Kasumi-1 (cell line): ENCODE measurements at places on chromosomes 6 and 20.
A peak's percentile ranks its signal among the peaks of the same experiment; 100 is the strongest.

- DNase-seq: no peak
These were observed 18.5 kb upstream of the FAM184A start for GRCh38 chr6:119096721-119097565.

GRCh38 chr6:108748959-108749358 is 99.3 kb upstream of the ARMC2 start:
- no peak for DNase-seq

DNA sequence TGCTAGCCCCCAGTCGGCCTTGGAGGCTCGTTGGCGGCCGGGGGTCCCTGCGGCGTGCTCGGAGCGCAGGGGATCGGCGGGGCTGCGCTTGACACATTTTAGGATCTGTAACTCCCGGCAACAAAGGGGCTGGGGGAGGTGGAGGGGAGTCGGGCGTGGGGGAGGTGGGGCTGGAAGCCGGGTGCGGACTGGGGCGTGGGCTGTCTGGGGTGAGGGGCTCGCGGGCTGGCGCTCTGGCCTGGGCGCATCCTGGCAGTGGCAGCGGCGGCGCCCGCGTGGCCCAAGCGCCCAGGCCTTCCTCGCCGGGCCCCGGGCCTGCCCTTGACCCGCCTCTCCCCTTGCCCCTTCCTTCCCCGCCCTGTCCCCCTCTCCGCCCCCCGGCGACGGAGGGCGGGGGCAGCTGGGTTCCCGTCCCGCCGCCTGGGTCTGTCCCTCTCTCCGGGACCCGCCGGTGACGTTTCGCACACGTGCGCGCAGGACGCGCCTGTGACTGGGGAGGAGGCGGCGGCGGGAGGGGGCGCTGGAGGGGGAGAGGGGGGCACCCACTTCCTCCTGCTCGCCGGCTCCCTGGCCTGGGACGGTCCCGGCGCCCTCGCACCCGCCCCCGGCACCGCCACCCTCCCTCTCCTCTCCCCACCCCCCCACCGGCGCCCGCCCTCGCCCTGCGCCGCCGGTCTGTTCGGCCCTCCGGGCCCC is 1.5 kb downstream of the E2F3 start:
- peak; percentile 87 for DNase-seq

DNA sequence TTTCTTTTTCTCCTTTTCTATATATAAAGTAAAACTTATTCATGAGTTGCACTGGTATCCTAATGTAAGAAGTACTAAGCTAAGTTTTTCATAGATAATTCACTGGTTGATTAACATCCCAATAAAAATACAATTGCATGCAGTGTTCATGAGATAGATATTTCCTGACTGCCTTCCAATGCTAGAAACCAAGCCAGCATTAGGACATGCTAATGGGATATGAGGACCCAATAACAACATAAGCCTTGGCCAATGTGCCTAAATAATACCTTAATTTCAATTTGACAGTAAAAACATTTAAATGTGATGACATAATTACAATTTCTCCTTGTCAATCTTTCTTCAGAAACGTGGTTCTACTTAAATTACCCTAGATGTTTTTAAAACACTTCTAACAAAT is 152.7 kb downstream of the RNGTT start:
- no peak for DNase-seq

- peak; percentile 42 for DNase-seq
These were observed 3.4 kb upstream of the TMEM14C start for GRCh38 chr6:10719296-10719963.

GRCh38 chr20:18224968-18225568 is 63.3 kb upstream of the ZNF133 start:
- DNase-seq: no peak

DNA sequence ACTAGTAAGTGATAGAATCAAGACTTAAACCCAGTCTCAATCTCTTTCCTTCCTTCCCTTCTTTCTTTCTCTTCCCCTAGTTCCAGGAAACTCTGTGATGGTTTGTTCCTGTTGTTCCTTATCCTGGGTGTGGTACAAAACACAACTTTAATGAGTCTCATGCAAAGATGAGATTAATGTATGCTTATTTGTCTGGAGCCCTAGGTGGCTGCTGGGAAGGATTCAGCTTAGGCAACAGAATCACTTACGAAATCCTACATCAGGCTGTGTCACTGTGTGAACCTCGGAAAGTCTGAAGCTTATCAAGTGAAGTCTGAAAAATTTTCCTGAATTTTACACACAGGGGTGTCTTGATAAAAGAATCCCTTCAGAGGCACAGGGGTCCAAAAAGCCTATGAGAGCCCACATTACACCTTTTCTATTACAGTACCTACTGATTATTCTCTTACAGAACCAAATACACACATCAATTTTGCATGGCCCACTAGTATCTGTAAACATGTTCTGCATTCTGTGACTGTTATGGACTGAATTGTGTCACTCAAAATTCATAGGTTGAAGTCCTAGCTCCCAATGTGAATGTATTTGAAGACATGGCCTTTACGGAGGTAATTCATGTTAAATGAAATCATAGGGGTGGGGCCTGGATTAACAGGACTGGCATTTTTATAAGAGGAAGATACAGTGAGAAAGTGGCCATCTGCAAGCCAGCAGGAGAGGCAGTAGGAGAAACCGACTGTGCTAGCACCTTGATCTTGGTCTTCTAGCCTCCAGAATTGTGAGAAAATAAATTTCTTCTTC is 144.7 kb downstream of the MYB start:
- DNase-seq: no peak

DNA sequence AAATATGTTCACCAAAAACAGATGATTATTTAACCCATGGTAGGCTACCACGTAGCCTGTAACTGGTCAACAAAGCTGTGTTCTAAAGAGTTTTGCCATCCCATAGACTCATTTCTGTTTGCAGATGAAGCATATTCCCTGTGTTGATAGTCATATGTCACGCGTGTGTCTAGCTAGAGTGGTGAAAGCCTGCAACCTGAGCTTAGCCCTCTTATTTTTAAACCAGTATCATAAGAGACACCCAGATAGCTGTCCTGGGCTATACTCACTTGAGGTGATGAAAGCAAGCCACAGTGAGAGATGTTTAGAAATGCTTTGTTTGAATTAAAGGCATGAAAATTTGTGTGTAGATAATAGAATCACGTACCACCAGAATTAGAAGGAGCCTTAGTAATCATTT is 307.8 kb downstream of the ZFAND3 start:
- DNase-seq: no peak

DNA sequence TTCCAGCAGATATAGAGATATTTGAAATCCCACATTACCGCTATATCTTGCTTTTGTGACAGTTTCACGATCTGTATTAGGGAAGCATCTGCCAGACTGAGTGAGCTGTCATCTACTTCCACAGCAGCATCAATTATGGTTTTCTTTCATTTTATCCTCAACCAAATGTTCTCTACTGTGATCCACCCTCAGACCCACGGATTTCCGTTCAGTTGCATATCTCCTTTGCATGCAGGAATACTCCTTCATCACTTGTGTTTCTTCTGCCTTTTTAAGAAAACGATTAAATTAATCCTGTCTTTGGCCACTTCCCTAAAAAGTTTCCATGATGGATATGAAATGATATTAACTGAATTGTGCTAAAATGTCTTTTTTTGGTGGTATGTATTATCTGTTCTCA is 262.1 kb upstream of the ADGRB3 start:
- no peak for DNase-seq

- DNase-seq: no peak
These were observed 28.3 kb downstream of the C6orf132 start for GRCh38 chr6:42113936-42114636.

- DNase-seq: no peak
These were observed 22.9 kb downstream of the DZANK1 start for GRCh38 chr20:18443886-18444285.

DNA sequence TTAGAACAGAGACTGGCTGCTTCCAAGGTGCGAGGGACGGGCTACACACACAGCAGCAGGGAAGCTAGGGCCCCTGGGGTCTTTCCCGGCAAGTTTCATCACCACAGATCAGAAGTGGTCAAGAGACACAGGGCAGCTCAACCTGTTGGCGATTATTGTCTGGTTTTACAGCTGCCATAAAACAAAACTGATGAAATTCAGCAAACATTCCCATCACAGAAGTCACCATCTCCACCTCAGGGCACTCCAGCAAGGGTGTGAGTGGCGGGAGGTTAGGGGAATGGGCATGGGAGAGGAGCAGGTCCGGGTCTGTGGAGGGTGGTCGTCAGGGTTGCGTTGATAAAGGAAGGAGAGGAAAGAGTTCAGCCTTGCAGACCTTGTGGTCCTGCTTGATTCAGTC is 91.0 kb downstream of the PXDC1 start:
- DNase-seq: no peak

DNA sequence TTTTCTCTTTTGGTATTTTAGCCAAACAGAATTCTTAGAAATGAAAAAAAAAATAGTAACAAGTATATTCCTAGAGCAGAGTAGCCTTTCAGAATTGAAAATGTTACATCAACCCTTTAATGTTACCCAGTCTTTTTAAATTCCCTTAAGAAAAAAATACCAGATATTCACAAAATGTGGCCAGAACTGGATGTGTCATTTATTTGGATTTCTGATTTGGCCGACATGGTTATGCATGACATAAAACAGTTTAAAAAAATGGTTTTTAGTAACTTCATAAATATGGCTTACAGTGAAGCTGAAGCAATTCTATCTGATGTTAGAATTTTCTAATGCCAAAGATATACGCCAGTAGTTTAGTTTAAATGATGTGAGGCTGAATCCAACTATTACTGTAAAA is 112.0 kb downstream of the ATXN1 start:
- no peak for DNase-seq

- DNase-seq: peak; percentile 8
These were observed 31.6 kb downstream of the TUBB2B start for GRCh38 chr6:3195695-3196497.

DNA sequence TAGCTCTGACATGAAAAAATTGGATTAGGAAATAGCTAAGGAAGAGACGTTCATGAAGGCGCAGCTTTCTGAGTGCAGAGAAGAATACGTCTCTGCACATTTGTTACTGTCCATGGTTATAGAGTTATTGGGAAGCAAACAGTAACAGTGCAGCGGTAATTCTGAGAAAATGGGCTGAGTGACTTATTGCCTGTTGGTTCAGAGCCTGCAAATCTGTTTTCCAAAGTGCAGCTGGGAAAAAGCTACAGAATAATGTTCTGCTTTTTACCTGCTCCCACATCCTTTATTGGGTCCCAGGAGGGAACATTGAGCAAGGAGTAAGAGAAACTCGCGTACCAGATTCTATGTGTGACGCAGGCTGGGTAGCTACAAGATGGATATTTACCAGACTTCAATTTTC is 160.2 kb downstream of the BTBD3 start:
- no peak for DNase-seq

DNA sequence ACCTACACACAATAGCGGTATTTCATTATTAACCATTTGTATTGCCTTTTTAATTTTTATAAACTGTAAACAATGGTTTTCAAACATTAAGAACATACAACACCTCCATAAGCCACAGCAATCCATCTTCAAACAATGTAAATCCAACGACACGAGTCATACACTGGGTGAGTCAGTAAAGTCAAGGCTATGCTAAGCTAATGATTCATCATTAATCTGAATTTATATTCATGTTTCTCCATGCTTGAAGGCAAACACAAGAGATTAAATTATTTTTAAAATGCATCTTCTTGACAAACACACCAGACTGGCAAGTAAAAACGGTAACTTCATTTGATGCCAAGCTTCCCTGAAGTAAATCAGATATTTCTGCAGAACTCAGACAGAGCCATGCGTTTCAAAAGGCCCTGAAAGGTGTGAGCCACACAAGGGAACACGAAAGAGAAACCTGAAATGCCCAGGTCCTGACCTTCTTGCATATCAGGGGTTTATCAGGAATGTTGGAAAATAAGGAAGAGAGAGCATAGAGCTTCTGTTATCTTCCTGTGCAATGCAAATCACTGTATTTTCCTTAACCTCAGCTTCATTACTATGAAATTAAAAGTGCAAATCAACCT is 162.5 kb downstream of the ALDH8A1 start:
- no peak for DNase-seq

- no peak for DNase-seq
These were observed 20.0 kb downstream of the IRF4 start for GRCh38 chr6:411402-412145.

- DNase-seq: no peak
These were observed 73.2 kb upstream of the CD2AP start for GRCh38 chr6:47404435-47404834.

GRCh38 chr6:69581581-69581980 is 215.2 kb downstream of the LMBRD1 start:
- no peak for DNase-seq

GRCh38 chr6:37860226-37860839 is 40.8 kb downstream of the ZFAND3 start:
- DNase-seq: peak; percentile 49

DNA sequence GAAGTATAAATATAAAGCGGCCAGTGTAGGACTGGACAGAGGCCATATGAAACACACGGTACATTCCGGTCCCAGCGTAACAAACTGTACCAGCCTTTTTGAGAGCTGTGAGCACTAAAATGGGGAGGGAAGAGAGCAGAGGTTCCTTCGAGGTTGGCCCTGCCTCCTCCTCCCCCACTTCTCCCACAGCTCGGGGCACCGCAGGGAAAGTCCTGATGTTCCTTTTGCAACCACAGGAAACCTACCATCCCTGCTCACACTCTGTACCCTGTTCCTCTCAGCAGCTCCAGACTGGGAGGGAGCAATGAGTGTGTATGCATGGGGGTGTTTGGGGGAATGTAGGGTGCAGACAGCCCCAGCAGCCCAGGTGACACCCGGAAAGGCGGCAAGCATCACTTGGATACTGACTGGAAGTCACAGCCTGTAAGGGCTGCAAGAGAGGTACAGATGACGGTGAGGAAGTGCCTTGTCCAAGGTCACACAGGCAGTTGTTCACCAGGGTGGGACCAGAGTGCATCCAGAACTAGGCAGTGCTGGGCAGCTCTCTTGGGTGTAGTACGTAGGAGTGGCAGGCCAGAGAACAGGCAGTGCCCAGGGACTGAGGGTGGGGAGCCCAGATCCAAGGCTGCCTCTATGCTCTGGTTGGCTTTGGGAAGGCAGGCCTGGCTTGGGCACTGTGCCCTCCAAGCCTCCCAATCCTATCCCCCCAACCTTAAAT is 11.0 kb upstream of the ARMC12 start:
- DNase-seq: peak; percentile 84

- no peak for DNase-seq
These were observed 842.1 kb upstream of the MANEA start for GRCh38 chr6:94735270-94735669.

DNA sequence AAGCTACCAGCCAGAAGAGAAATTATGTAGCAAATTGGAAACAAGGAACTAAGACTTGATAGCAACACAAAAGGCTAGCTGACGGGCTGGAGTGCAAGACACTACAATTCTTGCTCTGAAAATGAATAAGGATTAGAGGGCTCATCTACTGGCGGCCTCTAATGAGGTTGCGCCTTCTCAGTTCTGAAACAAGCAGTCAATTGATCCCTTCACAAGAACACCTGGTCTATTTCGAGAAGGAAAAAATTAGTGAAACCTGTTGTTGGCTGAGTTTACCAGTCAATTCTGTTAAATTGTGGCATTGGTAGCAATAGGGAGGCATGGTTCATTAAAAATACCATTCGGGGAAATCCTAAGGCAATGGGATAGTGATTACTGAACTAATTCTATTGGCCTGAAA is 74.8 kb upstream of the JARID2 start:
- DNase-seq: no peak

DNA sequence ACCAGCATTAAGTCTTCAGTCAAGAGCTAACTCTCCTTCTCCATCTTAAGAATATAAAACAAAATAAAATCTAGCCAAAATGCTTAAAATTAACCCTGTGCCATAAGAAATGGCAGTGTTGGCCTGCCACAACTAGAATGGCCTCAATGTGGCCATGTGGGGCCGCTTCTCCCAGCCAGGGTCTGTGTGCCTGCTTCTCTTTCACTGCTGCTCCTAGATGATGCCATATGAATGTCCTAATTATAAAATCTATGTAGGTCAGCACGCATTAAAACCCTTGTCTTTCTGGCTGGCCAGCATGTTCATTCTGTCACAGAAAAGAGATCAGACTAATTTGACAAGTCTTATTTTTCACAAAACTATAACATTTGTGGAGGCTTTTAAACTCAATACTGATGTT is 102.6 kb downstream of the C6orf118 start:
- DNase-seq: no peak
